Glutamatergic neuron (in vitro differentiated cells): ENCODE measurements at places on chromosomes 12 and 14. TPM values are rescaled to one million over a fixed set of nuclear protein-coding genes. Genes with fewer than 3 reads are reported as not detected.

Gene PIWIL1
- not detected for total RNA-seq

- DNase-seq, result no peak
Measured at GRCh38 chr14:95097385-95097784, 59.9 kb downstream of the DICER1 start.

- no peak for DNase-seq
Measured at GRCh38 chr12:121947981-121948380, 29.6 kb downstream of the CFAP251 start.

Gene ADAM21
- not detected for total RNA-seq

DNA sequence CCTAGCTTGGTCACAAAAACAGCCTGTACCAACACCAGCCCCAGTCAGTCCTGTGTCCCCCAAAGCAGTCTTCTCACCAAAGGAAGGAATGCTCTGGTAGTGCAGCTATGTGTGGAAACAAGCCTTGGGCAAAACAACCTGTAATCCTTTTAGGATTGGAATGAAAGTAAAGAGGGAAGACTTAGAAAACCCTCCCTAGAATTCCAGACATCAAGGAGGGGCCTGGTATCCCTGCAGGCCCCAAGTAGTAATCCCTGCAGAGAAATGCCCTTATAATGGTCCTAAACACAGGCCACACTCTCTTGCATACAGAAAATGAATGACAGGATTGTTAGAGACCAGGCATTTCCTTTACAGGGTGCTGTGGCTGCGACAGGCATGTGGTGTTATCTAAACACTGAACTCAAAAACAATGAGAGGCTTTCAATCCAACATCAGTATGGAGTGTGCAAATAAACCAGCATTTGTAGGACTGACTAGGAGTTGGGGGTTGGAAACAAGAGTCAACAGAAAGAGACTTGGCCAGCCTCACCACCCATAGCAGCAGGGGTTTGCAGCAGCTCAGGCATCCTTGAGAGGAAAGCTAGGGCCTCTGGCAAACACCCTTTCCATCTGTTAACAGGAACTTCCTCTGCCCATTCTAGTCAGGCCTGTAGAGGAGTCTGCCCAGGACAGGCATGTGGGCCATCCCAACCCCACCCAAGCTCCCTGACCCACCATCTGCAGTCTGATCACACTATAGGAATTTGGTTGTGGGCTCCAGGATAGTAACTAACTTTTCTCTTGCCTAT is 59.1 kb downstream of the DCAF5 start:
- DNase-seq, result no peak

DNA sequence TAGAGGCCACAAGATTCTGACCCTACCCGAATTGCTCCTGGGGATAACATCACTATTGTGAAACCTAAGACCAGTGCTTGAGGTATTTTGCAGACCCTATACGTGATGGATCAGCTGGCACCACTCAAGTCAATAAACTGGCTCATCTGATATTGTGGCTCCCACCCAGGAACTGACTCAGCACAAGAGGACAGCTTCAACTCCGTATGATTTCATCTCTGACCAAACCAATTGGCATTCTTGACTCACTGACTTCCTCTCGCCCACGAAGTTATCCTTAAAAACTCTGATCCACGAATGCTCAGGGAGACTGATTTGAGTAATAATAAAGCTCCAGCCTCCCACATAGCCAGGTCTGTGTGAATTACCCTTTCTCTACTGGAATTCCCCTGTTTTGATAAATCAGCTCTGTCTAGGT is 1036.1 kb upstream of the TMEM132C start:
- no peak for DNase-seq

DNA sequence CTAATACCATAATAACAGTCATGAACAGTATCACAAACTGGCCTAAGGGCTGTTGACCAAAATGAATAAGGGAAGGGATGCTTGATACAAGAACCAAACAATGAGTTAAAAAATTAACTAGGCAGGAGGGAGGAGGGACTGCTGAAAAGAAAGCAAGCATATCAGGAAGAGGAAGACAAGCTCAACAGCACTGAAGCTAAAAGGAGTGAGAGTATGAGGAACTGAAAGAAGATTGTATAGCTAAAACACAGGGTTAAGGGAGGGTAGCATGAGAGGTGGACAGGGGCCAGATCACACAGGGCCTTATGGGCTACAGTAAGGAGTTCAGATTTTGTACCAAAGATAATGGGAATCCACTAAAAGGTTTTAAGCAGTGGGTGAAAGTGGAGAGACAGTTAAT is 34.1 kb downstream of the ITGA7 start:
- no peak for DNase-seq

- DNase-seq, result no peak
Measured at GRCh38 chr12:103836345-103836744, 4.7 kb downstream of the NT5DC3 start.

- no peak for DNase-seq
Measured at GRCh38 chr12:107404981-107405380, 280.6 kb upstream of the PWP1 start.

Gene CCND2
- 98.0 TPM for total RNA-seq

Gene GLIPR1L2
- not detected for total RNA-seq

Gene KITLG
- 0.61 TPM for total RNA-seq

Gene LAG3
- total RNA-seq, result 7.3 TPM

Gene TRHDE
- 16.7 TPM for total RNA-seq

DNA sequence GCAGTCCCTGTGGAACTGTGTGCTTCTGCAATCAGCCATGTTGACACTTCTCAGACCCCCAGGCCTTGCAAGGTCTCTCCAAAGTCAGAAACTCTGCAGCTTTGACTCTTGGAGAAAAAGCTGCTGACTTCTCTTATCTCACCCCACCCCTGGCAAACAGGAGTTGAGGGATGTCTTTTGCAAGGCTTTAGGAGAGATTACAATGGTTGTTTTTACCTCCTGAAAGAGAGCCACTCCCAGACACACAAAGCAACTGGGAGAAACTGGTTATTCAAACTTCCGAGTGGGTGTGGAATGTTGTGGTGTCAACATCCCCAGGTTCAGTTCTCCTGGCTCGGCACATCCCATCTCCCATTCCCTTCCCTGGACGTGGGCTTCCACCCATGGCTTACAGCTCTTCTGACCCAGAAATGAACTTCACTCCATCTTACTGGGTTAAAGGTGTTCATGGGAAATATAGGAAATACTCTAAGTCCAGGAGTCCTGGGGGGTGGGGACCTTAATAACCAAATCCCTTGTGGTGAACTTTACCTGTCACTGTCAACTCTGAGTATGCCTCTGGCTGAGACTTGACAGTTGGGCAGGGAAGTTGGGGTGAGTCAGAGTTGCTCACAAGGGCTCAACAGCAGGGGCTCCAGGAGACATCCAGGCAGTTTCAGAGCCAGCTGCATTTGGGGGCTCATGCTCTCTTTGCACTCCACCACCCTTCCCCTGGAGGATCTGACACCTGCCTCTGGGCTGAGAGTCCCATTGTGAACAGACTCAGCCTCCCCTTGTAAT is 41.9 kb downstream of the CCDC177 start:
- DNase-seq, result no peak

DNA sequence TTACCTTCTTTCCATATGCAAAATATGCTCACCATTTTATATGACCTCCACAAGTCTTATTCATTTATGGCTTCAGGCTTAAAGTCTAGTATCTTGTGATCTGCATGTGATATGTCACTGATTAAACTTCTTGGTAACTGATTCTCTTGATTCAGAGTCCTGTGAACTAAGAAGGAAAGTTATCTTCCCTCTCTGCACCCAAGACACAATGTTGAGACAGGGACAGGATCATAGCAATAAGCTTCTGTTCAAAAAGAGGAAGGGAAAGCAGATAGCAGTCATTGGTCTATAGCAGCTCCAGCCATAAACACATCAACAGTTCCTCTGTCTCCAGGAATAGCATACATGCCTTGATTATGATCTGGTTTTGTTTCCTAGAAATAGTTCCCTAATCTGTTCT is 103.1 kb downstream of the UNC79 start:
- DNase-seq, result no peak

Gene PTPRR
- 0.34 TPM for total RNA-seq

Gene COCH
- total RNA-seq, result 29.0 TPM

GRCh38 chr12:95573951-95574576 is 22.8 kb upstream of the USP44 start:
- DNase-seq, result no peak

DNA sequence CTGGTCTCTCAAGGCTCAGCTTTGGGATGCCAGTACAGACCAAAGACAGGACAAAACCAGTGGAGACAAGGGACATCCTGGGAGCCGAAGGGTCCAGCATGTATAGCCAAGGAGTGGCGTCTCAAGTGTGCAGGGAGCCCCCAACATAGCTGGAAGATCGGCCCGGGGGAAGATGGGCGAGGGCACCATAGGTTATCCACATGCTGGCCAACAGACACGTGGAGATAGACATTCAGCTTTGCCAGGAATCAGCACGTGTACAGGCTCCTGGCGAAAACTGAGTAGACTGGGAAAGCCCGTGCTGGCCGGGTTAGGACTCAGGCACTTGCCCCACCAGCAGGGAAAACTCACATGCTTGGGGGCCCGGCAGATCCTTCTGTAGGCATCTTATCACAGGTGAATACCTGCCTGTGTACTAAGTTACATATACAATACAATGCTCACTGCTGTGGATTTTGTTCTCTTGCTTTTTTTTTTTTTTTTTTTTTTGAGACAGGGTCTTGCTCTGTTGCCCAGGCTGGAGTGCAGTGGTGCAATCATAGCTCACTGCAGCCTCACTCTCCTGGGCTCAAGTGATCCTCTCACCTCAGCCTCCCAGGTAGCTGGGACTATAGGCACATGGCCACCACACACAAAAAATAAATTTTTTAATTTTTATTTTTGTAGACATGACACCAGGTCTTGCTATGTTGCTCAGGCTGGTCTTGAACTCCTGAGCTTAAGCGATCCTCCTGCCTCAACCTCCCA is 5.6 kb upstream of the ANKRD9 start:
- DNase-seq, result no peak

DNA sequence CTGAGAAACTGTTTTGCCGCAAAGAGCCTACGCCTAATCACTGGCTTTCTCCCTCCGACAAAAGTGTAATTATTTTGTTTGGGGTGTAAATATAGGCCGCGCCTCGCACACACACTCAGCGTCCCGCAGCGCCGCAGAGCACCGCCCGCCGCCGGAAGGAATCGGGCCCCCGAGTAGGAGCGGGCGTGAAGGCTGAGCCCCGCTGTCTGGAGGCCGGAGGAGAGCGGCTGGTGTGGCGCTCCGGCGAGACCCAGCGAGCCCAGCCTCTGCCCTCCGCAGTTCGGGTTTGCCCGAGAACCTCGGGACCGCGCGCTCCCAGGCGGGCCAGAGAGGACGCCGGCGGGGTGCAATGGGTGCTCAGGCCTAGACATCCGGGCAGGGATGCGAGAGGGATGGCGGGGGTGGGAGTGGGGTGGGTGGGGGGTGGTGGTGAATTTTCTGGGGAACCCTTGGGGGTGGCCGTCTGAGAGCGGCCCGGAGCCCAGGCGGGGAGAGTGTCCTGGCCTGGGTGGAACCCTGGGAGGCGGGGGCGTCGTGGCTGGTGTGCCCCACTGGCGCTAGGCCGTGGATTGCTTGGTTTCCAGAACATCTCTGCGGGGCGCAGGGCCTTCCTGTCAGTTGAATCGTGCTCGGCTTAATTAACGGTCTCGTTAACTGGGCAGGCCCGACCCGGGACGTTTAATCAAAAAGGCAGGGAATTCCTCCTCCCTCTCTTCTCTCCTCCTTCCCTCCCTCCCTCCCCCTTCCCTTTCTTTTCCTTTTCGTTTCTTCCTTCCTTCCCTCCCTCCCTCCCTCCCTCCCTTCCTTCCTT is 4.7 kb upstream of the LHX5 start:
- DNase-seq, result peak; percentile 34

Gene INSM2
- 21.7 TPM for total RNA-seq

Gene LYZ
- total RNA-seq, result 0.37 TPM

Gene KRT8
- 14.0 TPM for total RNA-seq

GRCh38 chr12:7695566-7696197 is at the start of gene GDF3:
TSS of gene GDF3 (minus strand) at chr12:7695775. CDS start at chr12:7695728, 47 bp downstream.
- DNase-seq, result no peak

DNA sequence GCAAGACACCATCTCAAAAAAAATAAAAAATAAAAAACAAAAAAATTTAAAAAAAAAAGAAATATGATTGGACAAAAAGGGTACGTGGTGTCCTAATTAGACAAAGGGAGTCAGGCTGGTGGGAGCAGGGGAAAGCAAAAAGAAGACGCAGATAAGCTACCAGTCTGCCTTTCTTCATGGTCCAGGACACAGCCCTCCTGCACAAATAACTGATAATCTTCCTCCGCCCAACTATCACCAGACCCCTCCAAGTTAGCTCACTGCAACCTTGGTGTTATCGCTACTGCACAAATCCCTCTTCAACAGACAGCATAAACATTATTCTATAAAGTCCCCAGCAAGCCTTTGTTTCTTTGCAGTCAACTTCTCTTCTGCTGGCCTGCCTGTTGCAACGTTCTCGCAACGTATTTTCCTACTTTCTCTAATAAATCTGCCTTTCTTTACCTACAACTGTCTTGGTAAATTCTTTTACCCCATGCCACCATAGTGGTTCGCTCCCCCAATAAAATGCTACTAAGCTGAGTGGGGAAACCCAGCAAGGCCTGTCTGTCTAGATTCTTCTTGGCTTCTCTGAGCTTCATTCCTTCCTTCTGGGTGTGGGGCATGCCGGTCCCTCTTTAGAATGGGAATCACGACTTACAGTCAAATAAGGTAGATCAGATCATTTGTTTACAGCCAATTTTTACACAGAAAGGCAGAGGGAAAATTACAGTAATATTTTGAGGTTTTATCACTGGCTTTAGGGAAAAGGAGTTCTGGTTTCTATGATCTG is 14.6 kb upstream of the DNAL1 start:
- no peak for DNase-seq

- DNase-seq, result no peak
Measured at GRCh38 chr14:94051115-94051514, 25.0 kb downstream of the OTUB2 start.

DNA sequence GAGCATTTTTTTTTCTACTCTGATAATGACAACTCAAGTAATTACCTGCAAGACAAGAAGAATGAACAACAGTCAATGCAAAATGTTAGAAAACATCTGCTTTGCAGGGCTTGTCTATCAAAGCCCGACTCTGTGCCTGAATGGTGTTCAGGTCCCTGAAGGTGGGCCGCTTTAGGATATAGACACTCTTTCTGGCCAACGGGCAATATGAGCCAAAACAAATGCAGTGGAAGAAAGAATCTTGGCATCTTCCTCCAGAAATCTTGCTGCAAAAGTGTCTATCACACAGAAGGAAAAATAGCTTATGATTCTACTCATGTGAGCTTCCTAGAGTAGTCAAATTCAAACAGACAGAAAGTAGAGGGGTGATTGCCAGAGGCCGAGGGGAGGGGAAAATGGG is 32.7 kb downstream of the FOS start:
- DNase-seq, result no peak
